ENCODE measurements at places on chromosomes 7 and 10.

- no peak for DNase-seq
Measured at GRCh38 chr10:15444105-15445005, 73.3 kb upstream of the FAM171A1 start.

GRCh38 chr10:108849688-108850087 lies 1073.6 kb downstream of the XPNPEP1 start:
- DNase-seq, result no peak

DNA sequence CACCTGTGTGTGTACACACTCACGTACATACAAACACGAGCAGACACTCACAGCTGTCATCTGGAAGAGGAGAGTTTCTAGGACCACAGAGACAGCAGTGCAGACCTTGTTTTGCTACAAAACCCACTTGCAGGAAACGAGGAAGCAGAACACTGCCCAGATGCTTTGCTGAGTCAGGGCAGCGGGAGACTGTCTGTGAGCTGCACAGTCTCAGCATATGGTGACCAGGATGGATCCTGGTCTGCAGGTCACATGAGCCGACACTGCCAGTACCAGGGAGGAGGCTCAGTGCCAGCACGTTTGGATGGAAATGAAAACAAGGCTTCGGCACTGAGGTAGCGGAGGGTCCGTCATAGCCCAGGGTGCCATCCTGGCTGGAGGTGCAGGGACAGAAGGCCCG lies 117.6 kb upstream of the DPP6 start:
- DNase-seq, result no peak

GRCh38 chr10:61859786-61860185 lies 41.7 kb upstream of the ARID5B start:
- no peak for DNase-seq

DNA sequence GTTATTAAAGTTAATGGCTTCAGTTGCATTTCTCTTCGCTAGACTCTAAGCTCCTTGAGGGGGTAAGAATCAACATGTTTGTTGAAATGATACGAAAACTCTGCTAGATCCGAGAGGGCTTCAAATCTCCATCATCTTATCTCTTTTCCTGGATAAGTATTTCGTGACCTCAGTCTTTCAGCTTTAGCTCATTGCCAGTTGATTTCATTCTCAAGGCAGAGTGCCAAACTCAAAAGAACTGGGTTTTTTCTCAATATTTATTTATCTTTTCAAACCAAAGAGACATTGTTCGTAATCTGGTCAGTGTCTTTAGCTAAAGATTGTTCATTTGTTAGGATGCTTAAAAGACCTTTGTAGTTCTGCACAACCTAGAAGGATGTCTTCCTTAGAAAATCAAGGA lies 108.9 kb downstream of the ARID5B start:
- DNase-seq, result no peak

- DNase-seq, result no peak
Measured at GRCh38 chr10:129345763-129346162, 121.3 kb upstream of the MGMT start.

DNA sequence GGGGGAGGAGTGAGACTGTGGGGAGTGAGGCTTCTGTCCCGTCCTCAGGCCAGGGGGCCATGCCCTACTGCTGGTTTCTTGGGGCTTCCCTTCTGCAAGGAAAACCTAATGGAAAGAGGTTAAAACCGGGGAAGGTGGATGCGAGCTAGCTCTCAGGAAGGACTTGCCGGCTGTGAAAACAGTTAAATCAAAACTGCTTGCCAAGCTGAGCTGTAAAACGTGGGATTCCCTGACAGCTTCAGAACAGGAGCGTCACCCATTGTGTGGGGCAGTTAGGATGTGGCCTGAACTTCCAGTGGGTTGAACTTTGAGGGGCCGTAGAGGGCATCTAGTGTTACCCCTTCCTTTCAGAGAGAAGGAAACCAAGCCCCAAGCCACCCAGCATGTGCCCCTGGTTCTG lies 13.1 kb downstream of the TSPAN15 start:
- DNase-seq, result no peak

DNA sequence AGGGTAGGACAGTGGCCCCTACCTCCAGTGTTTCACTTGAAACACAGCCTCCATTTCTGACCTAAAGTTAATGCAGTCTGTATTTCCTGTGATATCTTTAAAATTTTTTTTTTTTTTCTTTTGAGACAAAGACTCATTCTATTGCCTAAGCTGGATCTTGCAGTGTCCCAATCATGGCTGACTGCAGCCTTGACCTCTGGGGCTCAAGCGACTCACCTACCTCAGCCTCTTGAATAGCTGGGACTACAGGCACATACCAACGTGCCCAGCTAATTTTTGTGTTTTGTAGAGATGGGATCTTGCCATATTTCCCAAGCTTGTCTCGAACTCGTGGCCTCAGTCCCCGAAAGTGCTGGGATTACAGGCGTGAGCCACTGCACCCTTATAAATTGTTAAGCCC lies 16.7 kb upstream of the MGAM2 start:
- no peak for DNase-seq

GRCh38 chr7:617614-618538 lies 98.2 kb upstream of the PDGFA start:
- DNase-seq, result no peak

- no peak for DNase-seq
Measured at GRCh38 chr10:97532935-97533671, 34.4 kb downstream of the UBTD1 start.

- no peak for DNase-seq
Measured at GRCh38 chr7:36223851-36224250, 70.8 kb downstream of the EEPD1 start.

DNA sequence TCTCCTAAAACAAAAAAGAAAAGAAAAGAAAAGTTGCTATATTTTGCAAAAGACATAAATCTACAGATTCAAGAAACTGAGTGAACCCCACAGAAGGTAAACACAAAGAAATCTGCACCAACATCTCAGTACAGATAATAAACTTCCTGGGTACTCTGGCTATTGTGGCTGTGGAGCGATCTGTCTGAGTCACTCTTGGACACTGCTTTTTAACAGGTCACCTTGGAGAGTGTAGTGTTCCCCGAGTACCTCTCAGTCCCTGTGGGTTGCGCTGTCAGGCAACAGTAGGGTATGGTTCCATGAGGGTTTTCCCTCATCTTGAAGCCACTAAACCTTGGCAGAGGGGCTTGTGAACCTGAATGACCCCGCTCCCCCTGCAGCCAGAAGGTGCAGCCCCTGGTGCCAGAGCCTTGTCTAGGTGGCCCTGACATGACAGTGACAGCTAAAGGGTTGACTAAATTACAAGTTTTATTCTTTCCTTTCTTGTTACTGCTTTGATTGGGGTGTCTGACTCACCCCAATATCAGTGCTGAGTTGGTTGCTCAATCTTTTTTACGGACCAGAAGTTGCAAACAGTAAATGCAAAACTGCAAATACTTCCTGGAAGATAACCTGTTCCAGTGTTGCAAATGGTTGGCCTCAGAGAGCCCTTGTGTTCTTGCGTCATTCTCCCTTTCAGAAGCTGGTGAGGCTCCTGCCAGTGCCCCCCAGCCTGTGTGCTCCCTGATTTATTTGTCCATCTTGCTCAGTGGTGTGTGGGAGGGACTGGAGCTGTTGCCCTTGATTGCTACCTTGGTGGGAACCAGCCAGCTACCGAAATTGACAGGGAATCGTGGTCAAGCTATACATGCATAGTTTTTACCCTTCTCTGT lies 30.6 kb downstream of the POR start:
- DNase-seq, result no peak

DNA sequence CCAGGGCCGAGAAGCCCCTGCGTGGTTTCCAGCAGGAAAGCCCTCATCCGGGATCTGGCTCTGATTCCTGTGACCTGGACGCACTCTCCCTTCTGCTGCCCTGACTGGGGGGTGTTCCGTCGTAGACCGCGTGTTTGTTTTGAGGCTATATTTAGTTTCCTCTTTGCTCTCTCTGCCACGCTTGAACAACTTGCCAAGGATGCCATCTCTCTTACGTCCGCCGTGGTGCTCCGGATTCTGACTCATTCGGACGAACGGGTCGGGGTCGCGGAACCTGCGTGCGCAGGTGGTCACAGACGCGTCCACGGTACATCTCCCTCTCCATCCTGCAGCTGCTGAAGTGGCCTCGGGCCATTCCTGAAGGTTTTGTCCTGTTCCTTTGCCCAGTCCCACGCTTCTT lies 10.4 kb upstream of the SORCS3 start:
- DNase-seq, result no peak

GRCh38 chr10:47161465-47161864 lies 138.5 kb upstream of the GDF10 start:
- DNase-seq, result no peak

- peak; percentile 80 for DNase-seq
Measured at GRCh38 chr7:142785841-142786250, 15.1 kb downstream of the PRSS2 start.

- no peak for DNase-seq
Measured at GRCh38 chr7:32258265-32258664, 188.1 kb upstream of the PDE1C start.

DNA sequence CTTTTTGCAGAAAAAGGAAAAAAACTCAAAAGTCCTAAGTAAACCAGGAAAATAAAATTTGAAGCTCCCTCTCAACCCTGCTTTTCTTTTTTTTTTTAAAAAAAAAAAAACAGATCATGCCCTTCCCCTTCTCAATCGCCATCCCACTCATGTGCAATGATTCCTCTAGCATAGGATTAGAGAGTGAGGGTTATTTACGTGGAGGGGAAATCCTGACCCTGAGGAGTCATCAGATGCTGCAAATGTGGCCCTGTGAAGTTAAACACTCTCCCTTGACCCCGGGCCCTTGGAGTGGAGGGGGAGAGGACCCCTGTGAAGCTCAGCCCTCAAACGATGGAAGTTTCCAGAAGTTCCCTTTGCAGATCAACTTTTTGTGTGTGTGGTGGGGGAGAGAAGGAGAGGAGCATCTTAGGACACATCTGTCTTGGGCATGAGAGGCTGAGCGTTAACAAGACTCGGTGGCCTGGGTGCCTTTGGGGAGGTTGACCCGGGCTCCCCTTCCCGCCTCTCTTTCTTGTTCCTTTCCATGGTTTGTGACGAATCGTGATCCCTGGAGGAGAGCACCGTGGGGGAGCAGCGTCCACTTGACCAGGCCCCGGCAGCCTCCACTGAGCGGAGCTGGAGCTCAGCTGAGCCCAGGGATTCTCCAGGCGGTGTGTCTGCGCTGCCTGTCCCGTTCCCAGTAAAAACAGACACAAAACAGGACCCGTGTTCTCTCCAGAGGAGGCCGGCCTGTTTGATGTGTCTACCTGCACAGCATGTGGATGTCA lies 1.5 kb upstream of the SHH start:
- DNase-seq, result no peak

- no peak for DNase-seq
Measured at GRCh38 chr7:2481195-2481594, 5.0 kb upstream of the GRIFIN start.

DNA sequence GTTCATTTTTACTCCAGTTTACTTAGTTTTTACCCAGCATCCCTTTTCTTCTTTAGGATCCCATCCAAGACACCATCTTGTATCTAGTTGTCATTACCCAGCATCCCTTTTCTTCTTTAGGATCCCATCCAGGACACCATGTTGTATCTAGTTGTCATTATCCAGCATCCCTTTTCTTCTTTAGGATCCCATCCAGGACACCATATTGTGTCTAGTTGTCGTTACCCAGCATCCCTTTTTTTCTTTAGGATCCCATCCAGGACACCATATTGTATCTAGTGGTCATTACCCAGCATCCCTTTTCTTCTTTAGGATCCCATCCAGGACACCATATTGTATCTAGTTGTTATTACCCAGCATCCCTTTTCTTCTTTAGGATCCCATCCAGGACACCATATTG lies 63.4 kb upstream of the GJD4 start:
- DNase-seq, result no peak

DNA sequence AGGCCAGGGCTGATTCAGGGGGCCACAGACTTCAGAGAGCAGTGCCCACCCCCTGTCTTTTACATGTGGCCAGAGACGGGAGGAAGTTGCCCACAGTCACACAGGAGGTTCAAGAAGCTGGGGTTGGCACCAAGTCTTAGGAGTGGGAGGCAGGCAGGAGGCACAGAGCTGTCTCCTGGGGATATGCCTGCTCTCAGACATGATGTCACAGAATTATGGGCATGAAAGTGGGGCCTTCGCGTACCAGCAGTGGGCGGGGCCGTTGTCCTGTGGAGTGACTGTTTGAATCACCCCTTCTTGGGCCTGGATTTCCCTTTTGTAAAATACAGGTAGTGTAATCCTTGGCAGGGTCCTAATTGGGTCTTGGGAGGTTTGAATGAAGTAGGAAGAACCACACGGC lies 81.2 kb upstream of the PPIF start:
- DNase-seq, result no peak

DNA sequence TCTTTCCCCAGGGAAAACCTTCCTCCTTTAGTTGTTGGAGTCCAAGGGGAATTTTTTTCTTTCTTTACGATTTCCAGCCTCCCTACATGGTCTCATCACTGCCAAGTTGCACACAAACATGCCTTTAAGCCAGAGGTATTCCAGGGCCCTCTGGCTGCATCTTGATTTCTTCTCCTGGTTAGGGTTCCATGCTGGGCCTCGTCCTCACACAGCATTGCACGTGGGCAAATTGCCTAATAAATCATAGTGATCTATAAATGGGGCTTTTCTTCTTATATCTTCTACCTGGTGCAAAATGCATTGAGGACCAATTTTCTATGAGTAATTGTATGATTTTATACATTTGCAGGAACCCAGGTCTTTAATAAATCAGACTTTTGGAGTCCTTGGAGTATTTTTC lies 284.2 kb downstream of the C7orf25 start:
- DNase-seq, result no peak

GRCh38 chr7:135914346-135914745 lies 62.8 kb downstream of the MTPN start:
- no peak for DNase-seq
